Frontal cortex (tissue), 4 donors: ENCODE measurements at places on chromosomes 6 and 20. TPM values are rescaled to one million over a fixed set of nuclear protein-coding genes. Genes with fewer than 3 reads are reported as not detected.

The FRK gene
- 0.41 TPM for total RNA-seq

The TMC2 gene
- total RNA-seq: 4.5 TPM

The TRIM15 gene
- not detected for total RNA-seq

The CPNE5 gene
- total RNA-seq: 12.6 TPM

The MYB gene
- total RNA-seq: 2.9 TPM

The UBE2C gene
- total RNA-seq: 3.7 TPM

The GOPC gene
- 66.9 TPM for total RNA-seq

The RIPPLY2 gene
- 21.6 TPM for total RNA-seq

The FBXL4 gene
- total RNA-seq: 24.9 TPM

The SEL1L2 gene
- total RNA-seq: 0.41 TPM

GRCh38 chr6:160092602-160093001 is 29.0 kb upstream of the SLC22A1 start:
- DNase-seq: no peak

- DNase-seq: no peak
Measured at GRCh38 chr6:142696123-142697000, 248.6 kb downstream of the HIVEP2 start.

GRCh38 chr6:78192057-78192456 is 539.2 kb downstream of the MEI4 start:
- no peak for DNase-seq

GRCh38 chr20:4369798-4370124 is 351.9 kb upstream of the PRND start:
- DNase-seq: no peak

DNA sequence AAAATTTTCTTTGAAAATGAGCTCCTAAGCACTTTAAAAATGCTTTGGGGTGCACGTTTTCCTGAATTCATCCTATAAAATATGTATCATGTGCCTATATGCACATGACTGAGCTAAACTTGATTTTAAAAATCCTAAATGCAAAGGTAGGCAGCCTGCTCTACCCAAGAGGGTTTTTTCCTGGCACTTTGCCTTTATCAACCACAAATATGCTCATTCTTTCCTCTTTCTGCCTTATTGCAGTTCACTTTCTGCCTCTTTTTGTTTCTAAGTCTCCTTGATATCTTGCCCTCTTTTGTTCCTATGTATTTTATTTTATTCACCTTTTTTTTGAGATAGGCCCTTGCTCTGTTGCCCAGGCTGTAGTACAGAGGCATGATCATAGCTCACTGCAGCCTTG is 229.3 kb downstream of the GRM1 start:
- DNase-seq: no peak

DNA sequence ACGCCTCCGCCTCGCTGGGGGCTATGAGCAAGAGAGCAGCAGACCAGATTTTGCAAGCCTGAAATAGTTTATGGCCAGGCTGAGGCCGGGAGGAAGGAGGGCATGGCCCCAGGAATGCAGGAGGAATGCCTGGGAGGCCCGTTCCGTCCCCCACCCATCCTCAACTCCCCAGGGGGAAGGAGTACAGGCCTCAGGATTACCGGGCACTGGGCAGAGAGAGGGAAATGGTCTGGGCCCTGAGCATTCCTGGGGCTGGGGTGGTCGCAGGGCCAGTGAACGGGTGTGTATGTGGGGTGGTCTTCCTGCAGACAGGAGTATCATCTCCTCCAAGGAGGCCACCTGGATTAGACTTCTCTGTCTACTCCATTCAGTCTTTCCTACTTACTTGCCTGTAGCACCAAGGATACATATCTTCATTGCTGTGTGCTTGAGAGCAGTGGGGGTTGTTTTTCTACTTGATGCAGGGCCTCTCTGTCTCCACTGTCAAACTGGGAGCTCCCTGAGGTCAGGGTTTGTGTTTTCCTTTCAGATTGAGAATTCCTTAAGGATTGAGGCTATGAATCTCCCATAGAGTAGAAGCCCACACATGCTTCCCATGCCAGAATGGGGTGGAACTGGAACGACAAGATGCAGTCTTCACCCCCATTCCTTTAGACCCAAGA is 81.3 kb downstream of the VEGFA start:
- no peak for DNase-seq

GRCh38 chr6:81242624-81243023 is 509.9 kb downstream of the TENT5A start:
- no peak for DNase-seq

- DNase-seq: no peak
Measured at GRCh38 chr6:147563472-147563871, 55.0 kb downstream of the SAMD5 start.

GRCh38 chr20:57620999-57621398 is 773 bp upstream of the ZBP1 start:
- DNase-seq: no peak

DNA sequence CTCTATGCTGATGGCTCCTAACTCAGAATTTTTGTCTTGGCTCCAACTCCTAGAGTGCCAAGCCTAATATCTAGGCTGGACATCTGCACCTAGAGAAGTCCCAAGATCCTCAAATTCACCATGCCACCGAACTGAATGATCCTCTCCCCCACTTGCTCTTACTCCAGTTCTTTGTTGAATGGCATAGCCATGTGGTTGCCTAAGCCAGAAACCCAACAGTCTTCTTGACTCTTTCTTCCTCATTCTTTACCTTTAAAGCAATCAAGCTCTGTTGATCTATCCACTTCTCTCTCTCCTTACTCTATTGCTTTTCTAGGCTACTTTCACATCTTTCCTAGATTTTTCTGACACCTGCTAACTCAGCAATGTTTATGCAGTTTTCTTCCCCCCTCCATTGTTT is 126.5 kb upstream of the FOXO3 start:
- DNase-seq: no peak

GRCh38 chr6:85346196-85346595 is 103.7 kb upstream of the NT5E start:
- DNase-seq: no peak

DNA sequence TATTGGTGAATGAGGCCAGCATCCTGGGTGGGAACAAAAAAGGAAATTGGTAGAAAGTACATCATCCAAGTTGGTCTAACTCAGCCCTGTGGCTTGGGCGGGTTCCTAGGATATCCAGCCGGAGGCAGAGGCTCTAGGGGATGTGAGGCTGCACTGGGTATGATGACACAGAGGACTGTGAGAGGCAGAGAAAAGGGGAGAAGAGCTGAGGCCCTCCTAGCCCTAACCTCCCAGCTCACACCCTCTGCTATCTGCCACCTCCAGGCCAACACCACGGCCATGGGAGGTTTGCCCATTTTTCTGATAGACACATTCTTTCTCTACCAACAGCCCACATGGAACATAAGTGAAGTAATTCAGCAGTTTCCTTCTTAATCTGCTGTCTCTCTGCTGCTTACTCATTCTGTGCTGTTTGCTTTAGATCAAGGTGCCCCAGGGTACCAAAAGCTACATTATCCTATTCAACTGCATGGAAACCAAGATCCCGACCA is 284.4 kb downstream of the ESR1 start:
- no peak for DNase-seq

- DNase-seq: no peak
Measured at GRCh38 chr6:137473598-137473997, 20.6 kb downstream of the OLIG3 start.

DNA sequence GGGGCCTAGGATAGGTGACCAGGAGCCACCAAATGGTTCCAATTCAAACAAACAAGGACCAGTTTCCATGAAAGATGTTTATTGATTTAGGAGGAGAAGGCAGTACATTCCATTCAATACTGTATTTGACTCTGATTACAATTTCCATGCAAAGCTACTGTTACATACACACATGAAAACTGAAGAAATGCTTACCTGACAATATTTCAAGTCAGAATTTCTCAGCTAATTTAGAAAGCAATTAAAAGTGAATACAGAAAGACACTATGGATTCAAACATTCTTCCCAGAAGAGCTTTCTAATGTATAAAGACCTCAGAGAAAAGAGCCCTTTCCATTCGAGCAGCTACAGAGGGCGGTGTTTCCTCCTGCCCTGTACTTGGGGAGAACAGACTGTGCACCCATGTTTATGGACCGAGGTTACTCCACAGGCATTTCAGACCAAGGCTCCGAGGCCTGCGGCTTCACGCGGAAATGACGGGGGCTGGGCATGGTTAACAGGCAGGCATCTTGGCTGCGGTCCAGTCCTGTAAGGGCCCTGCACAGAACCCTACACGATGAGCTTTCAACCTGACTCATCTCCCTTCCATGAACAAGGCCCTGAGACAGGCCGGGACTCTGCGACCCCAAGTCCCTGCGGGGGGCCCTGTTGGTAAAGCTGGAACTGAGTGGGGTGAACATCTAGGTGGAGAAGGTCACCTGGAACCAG is 25.7 kb upstream of the TCFL5 start:
- no peak for DNase-seq

DNA sequence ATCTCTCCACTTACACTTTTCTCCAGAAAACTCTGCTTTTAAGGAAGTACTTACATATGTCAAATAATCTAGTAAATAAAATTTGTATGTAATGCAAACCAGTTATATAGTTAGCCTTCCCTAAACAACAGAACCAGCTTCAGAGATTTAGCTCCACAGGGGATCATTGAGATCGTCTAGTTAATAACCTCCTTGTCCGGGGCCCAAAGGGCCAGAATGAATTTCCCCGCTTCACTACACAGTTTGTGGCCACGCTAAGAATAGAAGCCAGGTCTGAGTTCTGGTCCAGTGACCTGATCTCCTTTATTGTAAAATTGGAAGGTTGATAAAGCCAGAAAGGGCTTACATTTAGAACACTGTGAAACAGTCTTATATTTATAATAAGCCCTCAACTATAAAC is 245.2 kb downstream of the TPBG start:
- no peak for DNase-seq

DNA sequence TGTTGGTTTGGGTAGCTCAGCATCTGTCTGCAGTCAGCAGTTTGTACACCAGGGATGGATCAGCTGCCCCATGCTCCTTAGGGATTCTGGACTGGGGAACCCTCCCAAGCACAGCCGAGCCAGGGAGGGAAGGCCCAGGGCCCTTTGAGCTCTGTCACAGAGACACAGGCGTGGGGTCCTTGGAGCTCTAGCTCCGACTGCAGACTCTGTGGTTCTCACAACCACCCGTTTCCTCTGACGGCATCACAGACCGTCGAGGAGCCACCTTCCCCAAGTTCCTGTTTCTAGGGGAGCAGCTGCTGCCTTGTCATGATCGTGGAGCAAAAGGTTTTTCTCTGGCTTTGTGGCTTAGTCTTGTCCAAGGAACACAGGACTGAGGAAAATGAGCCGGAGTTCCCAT is at the start of gene SLA2:
TSS of gene SLA2 (minus strand) at position 199 of the 400 bp plus-strand sequence. CDS start 4,861 bp downstream, outside the sequence.
- DNase-seq: no peak

GRCh38 chr20:47272893-47273590 is 83.5 kb downstream of the ZMYND8 start:
- DNase-seq: peak; percentile 52

- DNase-seq: no peak
Measured at GRCh38 chr20:53774461-53775203, 181.0 kb upstream of the ZNF217 start.

GRCh38 chr20:33812152-33812849 is 1.2 kb downstream of the CHMP4B start:
- no peak for DNase-seq

DNA sequence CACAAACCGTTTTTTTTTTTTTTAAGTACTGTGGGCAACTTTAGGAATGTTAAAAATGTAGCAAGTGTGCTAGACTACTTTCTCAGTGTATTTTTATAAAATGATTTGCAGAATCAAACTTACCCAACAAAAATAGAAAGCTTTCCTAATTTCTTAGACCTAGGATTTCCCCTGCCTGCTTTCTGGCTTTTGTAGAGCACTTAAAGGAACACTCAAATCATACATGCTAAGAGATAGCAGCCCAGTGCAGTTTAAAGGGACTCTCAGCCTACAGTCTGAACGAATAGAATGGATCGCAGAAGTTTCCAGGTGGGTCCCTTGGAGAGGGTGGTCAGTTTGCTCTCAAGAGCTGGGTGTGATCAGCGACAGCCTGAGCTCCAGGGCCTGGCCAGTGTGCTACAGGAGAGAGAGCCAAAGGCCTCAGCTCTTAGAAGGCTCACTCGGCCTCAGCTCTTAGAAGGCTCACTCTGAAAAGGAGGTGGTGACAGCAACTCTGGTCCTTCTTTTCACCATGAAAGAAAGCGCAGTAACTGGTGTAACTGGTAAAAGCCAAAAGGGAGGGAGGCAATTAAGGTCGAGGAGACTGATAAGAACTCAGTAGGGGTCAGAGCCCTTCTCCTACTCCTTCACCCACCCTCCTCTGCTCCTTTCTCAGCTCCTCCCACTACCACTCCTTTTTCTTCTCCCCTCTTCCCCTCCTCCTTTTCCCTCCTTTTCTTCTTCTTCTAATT is 142.4 kb downstream of the ZFP64 start:
- no peak for DNase-seq

- DNase-seq: no peak
Measured at GRCh38 chr6:156378853-156379252, 398.3 kb upstream of the ARID1B start.

DNA sequence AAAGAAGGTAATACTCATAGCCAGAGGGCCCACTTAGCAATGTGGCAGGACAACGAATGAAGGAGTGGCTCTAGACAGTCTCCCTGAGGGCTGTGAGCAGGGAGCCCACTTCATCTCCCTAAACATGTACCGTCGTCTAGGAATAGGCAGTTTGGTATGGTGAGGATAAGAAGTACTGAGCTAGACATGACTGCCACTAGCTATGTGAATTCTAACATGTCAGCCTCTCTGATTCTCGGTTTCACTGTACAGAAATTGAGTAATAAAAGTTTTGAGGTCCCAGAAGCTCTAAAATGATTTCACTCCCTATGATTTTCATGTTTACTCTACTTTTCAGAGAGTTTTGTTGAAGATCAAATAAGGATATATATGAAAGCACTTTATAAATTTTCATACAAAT is 107.1 kb downstream of the AHI1 start:
- DNase-seq: no peak

DNA sequence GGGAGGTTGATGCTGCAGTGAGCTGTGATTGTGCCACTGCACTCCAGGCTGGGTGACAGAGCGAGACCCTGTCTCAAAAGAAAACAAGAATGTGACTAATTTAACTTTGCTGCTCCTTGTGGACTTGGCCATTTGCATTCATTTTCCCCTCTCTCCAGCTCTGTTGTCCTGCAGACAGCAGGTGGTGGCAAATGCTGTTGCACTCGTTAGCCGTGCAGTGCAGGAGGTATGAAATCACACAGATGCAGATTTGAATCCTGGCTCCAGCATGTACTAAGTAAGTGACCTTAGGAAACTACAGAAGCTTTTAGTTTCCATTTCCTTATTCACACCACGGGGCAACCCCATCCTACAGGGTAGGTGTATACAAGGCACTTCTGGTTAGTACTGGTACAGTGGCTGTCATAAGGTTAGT is 9.6 kb upstream of the BEND3 start:
- no peak for DNase-seq

DNA sequence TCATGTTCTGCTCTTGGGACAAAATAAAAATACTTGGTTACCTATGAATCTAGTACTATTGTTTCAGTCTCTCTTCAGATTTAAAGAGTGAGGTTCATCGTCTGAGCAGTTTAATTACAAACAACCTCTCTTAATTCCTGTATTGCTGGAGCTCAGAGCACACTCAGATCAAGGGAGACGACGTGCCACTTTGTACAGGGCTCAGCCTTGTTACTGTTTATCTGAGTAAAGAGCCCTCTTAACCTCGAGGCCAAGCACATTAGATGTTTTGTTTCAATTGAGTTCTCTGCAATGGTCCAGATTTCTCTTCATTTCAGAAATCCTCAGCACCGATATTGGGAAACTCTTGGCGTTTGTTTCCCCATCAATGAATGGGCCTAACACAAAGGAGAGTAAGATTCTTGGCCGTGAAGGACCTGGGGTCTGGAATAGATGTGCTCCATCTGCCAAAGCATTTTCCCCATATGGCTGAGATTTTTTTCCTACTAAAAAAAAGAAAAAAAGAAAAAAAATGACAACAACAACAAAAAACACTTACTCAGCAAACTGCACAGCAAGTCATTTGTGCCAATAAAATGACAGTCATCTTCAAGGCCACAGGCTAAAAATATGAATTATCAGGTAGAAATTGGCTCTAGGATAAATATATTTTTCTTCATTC is 82.6 kb upstream of the CCN6 start:
- no peak for DNase-seq
